ENCODE measurements at places on chromosomes 1 and 21.

- DNase-seq, result peak; percentile 45
Observed at GRCh38 chr21:25421321-25422028, 185.8 kb downstream of the MRPL39 start.

GRCh38 chr1:93154898-93155297 is 25.3 kb downstream of the TMED5 start:
- no peak for DNase-seq

- DNase-seq, result no peak
Observed at GRCh38 chr1:175225805-175226129, 33.2 kb upstream of the KIAA0040 start.

- no peak for DNase-seq
Observed at GRCh38 chr1:3052501-3052900, 16.5 kb upstream of the PRDM16 start.

DNA sequence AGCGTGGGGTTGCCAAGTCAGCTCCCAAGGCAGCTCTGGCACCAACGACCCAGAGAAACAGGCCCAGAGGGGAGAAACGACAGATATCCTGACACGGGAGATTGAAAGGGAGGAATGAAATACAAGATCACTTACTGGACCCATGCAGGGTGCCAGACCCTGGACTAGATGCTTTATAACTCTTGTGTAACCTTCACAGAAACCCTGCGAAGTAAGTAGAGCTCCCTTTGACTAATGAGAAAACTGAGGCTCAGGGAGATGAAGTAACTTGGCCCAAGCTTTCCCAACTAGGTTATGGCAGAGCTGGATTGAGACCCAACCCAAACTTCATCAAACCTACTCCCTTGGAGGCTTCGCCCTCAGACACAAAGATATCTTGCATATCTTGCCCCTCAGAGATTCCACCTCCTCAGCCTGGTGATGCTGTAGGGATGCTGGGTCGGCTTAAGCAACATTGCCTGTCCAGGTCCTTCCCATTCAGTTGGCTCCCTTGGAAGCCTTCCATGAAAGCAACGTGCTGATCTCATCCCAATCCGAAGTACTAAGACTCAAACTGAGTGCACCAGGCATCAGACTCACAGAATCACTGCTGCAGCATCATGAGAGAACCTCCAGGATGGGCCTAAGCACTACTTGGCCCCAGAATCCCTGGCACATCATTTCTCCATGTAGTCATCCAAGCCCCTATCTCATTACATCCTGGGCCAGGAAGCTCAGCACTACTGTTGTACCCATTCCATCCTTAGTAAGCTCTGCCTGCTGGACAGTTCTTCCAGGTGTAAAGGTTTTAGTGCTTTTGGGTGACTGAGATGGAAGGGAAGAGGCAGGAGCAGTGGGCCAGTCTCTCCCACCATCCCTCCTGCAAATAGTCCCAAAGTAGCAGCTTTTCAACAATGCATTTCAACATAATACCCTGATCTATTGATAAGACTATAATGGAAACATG is 1.1 kb upstream of the IGSF9 start:
- no peak for DNase-seq

DNA sequence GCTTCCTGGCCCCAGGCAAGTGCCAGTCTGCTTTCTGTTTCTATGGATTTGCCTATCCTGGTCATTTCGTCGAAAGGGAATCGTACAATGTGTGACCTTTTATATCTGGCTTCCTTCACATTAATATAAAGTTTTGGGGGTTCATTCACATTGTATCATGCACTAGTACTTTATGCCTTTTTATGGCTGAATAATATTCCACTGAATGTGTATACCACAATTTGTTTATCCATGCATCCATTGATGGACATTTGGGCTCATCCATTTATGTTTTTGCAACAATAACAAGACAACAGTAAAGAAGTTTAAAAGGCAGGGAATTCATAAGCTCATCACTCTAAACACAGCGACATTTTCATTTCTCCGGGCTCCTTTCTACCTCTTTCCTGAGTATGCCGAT is 50.6 kb downstream of the SPSB1 start:
- no peak for DNase-seq

GRCh38 chr1:33575324-33575879 is 103.0 kb downstream of the ZSCAN20 start:
- no peak for DNase-seq

GRCh38 chr1:74779750-74780149 is 46.8 kb downstream of the TYW3 start:
- no peak for DNase-seq
